Neuronal stem cell (in vitro differentiated cells): ENCODE measurements at places on chromosomes 3 and 15.

DNA sequence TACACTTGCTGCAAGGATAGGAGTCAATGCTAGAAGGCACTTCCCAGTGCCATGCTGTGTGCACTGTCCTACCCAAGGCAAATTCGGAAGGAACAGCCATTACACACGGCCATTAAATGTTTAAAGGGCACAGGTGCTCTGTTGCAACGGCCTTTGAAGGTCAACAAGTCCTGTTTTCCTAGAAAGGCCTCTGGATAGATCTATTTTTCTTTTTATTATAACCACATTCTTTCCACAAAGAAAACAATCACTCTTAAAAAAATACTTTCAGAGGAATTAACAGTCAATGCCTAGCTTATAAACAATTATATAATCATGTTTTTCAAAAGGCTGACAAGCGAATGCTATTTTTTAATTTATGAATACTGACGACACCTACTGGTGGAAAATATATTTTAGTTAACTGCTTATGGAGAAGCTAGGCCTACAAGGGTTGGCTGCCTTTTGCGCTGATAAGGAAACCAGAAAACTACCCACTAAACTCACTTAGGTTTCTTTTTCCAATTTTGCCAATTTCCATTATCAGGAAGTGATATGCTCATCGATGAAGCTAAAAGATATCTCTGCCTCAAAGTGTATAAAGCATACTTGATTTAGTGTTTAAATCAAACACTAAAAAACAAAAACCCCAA lies 2.4 kb downstream of the ARHGEF3 start:
- DNase-seq, result peak; percentile 15

DNA sequence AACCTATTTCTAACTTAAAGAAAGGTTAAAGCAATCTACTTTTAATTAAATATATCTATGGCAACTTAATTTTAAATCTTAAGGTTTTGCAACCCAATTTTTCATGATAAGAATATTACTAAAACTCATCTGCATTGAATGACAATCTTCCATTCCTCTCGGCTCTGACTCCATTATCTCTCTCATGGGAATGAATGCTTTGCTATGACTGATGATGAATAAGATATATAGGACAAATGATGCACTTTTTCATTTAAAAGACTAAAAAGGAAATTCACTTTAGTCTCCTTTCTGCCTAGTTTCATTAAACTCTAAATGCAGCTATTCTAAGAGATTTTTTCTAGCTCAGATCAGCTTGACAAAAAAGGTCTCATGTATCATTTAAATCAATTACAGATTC lies 68.7 kb downstream of the GBE1 start:
- DNase-seq, result no peak

DNA sequence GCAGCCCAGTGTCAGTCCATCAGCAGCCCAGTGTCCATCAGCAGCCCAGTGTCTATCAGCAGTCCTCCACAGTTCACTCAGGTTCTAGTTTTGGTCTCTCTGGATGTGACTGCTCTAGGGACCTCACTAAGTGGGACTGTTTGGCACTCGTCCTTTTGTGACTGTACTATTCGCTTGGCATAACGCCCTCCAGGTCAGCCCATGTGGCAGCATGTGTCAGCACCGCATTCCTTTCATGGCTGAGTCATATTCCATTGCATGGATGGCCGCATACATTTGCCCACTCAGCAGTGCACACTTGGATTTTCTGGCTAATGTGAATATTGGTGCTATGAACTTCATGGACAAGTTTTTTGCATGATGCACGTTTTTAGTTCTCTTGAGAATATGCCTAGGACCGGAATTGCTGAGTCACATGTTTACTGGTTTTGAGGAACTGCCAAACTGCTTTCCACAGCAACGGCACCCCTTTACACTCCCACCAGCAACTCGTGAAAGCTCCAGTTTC lies 16.4 kb downstream of the CHST13 start:
- no peak for DNase-seq

GRCh38 chr3:194107107-194107506 lies 28.8 kb upstream of the HES1 start:
- no peak for DNase-seq

GRCh38 chr15:70169147-70169546 lies 71.4 kb upstream of the TLE3 start:
- DNase-seq, result no peak

DNA sequence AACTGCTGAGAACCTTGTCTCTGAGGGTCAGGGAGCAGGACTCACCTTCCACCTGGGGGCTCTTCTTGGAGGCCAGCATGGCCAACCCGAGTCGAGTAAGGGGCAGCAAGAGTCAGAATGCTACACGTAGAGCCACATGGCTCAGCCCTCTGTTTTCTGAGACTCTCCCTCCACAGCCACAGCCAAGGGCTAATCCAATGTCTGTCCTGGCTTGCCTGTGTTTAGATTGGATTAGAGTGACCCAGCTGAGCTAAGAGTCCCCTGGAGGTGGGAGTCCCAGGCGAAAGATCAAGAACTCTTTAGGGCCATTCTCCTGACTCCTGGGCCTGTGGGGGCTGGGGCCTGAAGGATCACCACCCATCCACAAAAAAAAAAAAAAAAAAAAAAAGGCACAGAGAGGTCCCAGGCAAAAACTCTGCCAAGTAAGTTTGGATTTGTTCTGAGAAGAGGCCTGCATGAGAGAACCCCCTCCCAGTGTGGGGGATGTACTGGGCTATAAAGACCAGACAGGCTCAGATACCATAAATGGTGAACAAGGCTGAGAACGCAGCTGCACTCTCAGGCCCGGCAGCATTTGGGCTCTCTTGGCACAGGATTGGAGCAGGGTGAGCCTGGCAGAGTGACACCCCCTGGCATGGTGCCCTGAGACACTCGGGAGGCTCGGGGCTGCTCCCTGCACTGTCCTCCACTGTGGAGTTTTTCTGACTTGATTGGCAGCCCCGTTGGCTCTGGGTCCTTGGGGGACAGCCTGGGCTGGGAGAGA lies 88.0 kb upstream of the OSBPL11 start:
- no peak for DNase-seq

DNA sequence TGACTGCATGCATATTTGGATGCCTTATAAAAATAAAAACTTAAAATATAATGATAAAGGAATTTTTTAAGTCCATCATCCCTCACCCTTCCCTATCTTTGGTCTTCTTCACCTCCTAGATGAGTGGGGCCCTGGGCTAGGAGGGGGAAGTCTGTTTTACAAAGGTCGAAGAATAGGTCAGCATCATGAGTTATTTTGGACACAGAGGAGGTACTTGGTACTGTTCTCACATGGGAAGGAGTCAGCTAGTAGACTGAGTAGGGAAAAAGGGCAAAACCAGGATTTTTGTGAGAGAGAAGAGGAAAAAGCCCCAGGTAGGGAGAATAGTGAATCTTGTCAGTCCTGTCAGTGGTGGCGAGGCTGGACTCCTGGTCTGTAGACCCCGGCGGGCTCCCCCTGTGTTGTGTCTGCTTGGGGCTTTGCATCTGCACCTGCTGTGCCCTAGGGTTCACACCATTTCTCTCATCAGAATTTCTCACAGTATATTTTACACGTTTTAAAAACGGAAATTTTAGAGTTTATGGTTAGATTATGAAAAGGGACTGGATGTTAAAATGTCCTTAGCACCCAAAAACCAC lies 17.2 kb downstream of the GCSAM start:
- no peak for DNase-seq

DNA sequence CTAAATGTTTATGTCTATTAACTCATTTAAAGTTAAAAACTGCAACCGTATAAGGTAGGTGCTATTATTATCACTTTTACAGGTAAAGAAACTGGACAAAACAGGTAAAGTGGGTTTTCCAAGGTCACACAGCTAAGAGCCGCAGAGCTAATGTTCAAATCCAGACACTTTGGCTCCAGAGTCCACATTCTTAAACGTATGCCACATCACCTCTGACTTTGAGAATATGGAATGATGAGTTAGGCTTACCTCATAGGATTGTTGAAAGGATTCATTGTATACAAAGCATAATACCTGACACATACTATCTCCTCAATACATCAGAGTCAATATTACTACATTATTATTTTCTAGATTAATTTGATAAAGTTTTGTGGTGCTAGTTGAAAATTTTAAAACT lies 240.9 kb upstream of the STT3B start:
- no peak for DNase-seq

GRCh38 chr3:36097209-36097608 lies 283.1 kb upstream of the STAC start:
- DNase-seq, result no peak

DNA sequence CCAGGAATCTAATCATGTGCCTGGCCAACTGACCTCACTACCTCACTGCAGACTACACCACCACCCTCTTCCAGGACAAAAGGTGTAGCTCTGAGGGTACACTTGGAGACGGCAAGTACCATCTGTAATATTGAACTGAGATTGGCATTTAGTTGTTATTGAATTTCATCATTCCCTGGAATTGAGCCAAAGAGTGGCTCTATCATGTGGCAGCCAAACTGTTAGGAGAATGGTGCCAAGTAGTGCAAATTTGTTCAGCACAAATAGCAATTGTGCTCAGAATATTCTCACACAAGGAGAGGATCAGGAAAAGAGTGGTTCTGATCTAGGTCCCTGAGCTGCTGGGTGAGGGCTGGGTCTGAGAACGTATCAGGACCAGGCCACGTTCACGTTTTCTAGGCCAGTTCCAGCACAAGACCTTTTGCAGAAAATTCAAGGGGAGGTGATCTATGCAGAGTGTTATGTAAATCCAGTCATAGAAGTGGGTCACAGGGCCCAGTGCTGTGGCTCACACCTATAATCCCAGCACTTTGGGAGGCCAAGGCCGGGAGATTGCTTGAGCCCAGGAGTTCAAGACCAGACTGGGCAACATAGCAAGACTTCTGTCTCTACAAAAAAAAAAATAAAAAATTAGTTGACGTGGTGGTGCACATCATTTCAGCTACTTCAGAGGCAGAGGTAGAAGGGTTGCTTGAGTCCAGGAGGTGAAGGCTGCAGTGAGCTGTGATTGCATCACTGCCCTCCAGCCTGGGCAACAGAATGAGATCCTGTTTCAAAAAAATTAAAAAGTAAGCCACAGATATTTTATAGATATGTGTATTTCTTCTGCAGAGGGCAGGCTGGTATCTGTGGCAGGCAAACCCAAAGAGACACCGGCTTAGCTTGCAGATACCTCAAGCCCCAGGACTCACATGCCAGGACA lies 31.9 kb upstream of the CFAP161 start:
- DNase-seq, result no peak

- DNase-seq, result no peak
Observed at GRCh38 chr15:30921781-30922479, 18.2 kb downstream of the FAN1 start.

- no peak for DNase-seq
Observed at GRCh38 chr3:141996437-141996836, 120.0 kb downstream of the ATP1B3 start.

DNA sequence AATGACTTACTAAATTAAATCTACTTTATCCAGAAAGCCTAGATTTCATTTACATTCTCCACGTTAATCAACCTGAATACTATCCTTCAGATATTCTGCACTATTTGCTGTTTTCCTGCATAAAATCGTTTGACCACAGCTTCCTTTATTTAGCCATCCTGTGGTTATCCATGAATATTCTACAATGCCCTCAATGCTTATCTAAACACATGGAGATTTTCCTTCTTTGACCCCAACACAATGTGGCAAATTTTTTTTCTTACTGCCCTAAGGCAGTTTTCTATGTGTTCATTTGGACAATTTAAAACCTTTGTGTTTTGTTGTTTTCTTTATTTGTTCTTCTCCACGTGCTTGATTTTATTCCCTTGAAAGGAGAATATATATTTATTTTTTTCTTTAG lies 495.5 kb upstream of the ROBO1 start:
- no peak for DNase-seq

GRCh38 chr3:124928333-124929202 lies 6.0 kb downstream of the MUC13 start:
- DNase-seq, result peak; percentile 54

DNA sequence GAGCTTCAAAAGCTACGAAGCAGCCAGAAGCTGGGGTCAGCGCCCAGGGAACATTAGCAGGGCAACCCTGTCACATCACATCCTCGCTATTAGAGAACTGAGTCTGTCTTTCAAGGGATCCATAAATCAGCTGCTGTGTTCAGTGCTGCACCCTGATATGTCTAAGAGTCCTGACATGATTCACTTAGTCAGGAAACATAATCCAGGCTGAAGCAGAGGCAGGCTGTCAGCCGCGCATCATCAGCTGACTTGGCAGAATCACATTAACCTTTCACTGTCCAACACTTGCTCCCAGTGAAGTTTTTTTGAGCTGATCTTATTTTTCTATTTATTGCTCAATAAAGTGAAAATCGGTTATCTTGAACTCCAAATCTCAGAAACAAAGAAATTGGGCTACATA lies 23.5 kb downstream of the MYH15 start:
- DNase-seq, result no peak

DNA sequence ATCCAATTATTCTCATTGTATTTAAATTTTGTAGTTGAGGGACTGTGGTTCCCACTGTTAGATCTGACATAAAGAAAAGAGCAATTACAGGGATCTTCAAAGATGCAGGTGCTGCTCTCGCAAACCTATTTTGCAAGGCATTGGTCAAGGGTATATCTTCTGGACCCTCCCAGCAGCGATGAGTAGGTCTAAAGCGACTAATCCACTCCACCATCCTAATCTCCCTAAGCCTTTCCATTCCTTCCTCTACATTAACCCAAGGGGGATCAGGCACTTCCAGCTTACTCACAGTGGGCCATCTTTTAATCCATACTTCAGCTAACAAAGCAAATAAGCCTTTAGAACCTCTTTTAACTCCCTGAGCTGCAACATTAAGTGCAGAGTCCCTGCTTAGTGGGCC lies 37.0 kb upstream of the CPOX start:
- DNase-seq, result no peak
